Endothelial cell of umbilical vein (primary cell): ENCODE measurements at places on chromosomes 5 and 9. TPM values are rescaled to one million over a fixed set of nuclear protein-coding genes. Genes with fewer than 3 reads are reported as not detected.
A peak's percentile ranks its signal among the peaks of the same experiment; 100 is the strongest.

DNA sequence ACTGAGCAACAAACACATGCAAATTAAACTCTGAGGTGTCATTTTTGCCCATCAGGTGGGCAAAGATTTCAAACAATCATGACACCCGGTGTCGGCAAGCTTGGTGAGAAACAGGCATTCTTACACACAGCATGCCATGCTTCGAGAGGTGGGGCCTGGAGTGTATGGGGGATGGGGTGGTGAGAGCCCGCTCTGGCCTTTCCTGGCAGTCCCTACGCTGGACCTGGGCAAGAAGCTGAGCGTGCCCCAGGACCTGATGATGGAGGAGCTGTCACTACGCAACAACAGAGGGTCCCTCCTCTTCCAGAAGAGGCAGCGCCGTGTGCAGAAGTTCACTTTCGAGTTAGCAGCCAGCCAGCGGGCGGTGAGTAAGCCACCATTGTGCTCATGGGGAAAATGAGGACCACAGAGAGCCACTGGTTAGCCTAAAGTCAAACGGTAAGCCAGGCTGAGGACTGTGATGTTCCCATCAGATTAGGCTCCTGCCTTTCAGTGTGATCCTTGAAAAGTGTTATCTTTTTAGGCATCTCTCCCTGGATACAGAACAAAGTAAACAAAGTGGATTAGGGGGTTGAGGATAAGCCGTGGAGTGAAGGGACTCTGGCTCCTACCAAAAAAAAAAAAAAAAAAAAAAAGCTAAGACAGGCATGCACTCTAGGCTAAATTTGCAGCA is 9.4 kb downstream of the MYOZ3 start:
- DNase-seq, result no peak

DNA sequence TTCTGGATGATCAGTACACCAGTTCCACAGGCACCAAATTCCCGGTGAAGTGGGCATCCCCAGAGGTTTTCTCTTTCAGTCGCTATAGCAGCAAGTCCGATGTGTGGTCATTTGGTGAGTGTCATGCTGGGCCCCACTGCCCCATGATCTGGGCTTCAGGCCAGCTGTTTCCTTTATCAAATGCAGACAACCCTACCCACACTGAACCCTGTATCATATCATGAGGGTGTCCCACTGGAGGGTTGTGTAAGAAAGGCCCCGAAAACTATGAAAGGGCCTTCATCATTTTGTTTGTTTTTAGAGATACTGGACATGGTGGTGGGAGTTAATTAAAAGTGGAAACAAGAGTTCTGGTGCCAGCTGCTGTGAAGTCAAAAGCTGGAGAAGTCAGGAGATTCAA is 20.0 kb upstream of the CYFIP2 start:
- no peak for DNase-seq

GRCh38 chr9:84151640-84152039 is 171.0 kb downstream of the RMI1 start:
- DNase-seq, result no peak

DNA sequence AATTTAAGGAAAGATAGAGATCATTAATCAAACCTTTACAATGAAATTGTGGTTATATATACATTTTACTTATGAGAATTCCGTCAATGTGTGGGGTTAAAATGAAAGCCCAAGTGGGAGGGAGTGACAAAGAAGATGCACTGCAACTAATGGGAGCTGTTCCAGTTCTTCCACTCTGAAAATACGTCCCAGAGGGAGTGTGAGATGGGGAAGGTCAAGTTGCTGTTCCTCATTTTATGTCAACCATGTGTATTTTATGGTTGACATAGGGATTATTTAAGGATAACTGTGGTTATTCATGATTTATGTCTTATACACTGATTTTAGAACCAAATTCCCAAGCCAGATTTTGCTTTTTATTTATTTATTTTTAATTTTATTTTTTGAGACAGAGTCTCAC is 14.2 kb upstream of the RGS3 start:
- DNase-seq, result no peak

DNA sequence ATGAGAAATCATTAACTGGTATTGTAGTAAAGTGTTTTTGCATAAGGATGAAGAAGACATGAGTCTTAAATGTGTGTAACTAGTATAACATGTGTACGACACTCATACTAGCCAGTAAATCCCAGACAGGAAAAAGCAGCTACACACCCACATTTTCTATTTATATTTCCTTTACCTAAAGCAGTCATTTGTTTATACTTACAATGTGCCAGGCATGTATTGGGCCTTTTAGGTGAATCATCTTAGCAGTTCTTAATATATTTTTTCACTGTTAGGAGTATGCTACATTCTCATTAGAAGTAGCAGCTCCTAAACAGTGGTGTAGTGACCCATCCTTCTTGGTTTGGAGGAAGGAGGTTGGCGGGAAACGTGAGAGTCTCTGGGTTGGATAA is 55.8 kb upstream of the TMC1 start:
- peak; percentile 72 for DNase-seq

DNA sequence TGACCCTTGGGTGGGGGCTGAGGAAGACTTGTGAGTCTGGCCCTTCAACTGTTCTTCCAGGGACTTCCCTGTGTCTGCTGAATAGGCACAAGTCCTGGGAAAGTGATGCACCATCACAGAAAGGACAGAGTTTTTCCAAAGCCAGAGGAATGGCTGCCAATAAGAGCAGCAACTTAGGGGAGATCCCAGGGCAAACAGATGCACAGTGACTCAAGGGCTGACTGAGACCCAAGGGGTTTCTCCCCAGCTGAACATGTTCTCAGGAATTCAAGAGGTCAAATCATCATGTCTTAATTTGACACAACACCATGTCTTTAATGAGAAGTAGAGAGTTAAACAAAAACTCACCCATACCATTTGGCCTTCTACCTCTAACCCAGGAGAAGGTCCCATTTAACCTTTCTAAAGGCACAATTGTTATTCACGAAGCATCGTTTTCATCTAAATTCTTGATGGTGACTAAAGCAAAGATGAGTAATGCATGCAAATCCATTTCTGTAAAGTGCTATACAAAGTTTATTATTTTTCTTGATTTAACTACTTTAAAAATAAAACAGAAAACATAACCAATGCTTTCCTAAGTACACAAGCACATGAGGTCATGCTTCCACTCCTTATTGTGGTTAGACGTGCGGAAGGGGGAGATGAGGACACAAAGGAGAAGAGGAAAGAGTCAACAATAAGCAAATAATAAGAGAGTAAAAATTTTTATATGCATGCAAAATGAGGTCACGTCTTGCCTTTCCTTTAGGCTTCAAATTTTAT is 324.1 kb downstream of the PLK2 start:
- DNase-seq, result no peak

GRCh38 chr9:30851600-30851999 is 1532.8 kb upstream of the ACO1 start:
- no peak for DNase-seq

DNA sequence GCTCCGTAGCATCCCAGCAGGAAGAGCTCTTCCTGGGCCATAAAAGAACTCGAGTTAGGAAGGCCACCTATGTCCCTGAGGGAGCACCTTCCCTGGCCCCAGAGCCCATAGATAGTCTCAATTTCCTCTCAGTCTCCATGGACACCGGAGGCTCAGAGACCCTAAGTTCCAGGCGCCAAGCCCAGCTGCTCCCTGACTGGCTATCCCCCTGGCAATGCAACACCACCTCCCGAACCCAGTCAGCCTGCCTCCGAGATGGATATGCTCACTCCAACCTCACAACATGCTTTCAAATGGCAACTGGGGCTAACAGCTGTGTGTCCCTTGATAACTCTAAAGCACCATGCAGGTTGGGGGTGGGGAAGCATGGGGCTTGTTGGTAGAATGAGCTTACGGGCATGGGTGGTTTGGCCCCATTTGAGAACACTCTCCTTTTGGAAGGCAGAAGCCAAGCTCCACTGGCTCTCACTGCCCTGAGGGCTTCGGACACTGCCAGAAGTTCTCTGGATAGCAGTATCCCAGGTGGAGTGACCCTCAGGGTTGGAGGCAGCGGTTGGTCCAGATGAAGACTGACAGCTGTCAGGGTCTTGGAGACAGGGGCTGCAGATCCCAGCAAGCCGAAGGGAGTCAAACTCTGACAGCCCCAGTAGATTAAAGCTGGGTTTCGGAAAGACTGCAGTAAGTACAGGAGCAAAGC is 165.3 kb downstream of the PAX5 start:
- DNase-seq, result no peak

DNA sequence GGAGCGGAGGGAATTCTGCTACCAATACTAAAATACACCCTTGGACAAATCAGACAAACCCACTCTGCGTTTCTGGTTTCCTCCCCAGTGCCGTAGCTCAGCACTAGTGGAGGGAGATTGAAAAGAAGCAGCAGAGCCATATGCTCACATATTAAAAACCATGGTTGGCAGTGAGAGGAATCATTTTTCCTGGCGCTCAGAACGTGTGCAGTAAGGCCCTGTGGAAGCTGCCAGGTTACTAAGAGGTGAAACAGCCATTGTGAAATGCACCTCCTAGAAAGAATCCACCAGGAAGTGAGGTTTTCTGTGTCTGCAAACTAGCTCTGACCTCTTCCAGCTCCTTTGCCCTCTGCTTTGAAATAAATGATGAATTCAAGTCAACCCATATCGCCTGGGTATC is 177.2 kb downstream of the ERCC6L2 start:
- DNase-seq, result no peak

- DNase-seq, result no peak
Observed at GRCh38 chr5:73263001-73263710, 90.2 kb downstream of the TMEM174 start.

- no peak for DNase-seq
Observed at GRCh38 chr5:86439593-86440110, 178.1 kb upstream of the COX7C start.

DNA sequence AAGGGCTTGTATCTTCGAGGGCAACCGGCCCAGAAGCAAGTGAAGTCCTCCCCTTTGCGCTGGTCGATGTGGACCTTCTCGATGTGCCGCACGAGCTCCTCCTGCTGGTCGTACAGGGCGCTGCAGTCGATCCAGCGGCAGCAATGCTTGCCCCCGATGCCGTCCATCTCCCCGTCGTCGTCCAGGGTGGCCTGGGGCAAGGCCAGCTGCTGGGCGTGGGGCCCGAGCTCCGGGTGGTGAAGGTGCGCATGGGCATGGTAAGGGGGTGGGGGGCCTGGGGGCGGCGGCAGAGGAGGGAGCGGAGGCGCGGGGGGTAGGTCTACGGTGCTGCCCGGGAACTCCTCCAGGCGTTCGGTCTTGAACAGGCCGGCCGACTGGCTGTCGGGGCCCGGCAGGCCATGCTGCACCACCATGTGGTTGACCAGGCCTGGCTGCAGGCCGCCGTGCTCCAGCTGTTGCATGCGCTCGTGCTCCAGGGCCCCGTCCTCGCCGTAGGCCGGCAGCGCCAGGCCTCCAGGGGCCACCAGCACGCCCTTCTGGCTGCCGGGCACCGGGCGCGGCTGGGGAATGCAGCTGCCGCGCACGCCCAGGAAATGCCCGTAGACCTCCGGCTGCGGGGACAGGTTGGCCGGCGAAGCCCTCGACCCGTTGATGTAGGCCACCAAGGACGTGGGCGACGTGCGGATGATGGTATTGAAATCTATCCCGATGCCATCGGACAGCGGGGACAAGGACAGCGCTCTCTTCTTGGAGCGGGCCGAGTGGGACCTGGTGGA is 181.8 kb downstream of the GLIS3 start:
- no peak for DNase-seq

LCN15 gene
- total RNA-seq, result not detected in 2 replicates

FOXD4L6 gene
- 0.35 TPM in 1 of 2 replicates, not detected in the other for total RNA-seq

AQP3 gene
- 0.39 and 0.93 TPM in 2 replicates for total RNA-seq

TAF1L gene
- total RNA-seq, result not detected in 2 replicates

SH3GL2 gene
- total RNA-seq, result 0.16 TPM in 1 of 2 replicates, not detected in the other

MYMK gene
- not detected in 2 replicates for total RNA-seq

EDIL3 gene
- 28.8 and 41.2 TPM in 2 replicates for total RNA-seq

ALDOB gene
- total RNA-seq, result not detected in 2 replicates

PCDHB9 gene
- total RNA-seq, result 0.16 and 0.20 TPM in 2 replicates

PCDHGA1 gene
- 0.22 and 0.30 TPM in 2 replicates for total RNA-seq
